NCI-H1092 (cell line): ENCODE measurements at places on chromosomes 12 and 14.
A peak's percentile ranks its signal among the peaks of the same experiment; 100 is the strongest.

- no peak for DNase-seq
Observed at GRCh38 chr12:113109360-113109759, 26.2 kb downstream of the RASAL1 start.

GRCh38 chr14:95703805-95704204 lies 10.1 kb downstream of the TCL1A start:
- no peak for DNase-seq

- DNase-seq, result no peak
Observed at GRCh38 chr12:39499296-39499695, 56.4 kb upstream of the KIF21A start.

DNA sequence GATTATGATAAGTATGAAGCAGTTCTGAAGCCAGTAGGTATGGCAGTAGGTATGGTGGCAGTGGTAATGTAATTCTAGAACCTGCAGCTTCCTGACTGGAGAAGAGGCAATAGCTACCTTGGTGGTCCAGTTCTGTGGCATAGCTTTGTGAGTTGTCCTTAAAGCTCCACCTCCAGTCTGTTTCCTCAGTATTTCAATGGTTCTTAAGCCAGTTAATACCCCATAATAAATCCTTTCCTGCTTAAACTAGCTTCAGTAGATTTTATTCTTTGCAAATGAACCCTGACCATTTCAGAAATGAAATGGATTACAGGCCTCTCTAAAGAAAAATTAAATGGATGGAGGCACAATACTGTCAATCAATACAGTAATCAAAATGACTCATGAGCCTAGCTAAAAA lies 117.8 kb upstream of the KRAS start:
- DNase-seq, result no peak

DNA sequence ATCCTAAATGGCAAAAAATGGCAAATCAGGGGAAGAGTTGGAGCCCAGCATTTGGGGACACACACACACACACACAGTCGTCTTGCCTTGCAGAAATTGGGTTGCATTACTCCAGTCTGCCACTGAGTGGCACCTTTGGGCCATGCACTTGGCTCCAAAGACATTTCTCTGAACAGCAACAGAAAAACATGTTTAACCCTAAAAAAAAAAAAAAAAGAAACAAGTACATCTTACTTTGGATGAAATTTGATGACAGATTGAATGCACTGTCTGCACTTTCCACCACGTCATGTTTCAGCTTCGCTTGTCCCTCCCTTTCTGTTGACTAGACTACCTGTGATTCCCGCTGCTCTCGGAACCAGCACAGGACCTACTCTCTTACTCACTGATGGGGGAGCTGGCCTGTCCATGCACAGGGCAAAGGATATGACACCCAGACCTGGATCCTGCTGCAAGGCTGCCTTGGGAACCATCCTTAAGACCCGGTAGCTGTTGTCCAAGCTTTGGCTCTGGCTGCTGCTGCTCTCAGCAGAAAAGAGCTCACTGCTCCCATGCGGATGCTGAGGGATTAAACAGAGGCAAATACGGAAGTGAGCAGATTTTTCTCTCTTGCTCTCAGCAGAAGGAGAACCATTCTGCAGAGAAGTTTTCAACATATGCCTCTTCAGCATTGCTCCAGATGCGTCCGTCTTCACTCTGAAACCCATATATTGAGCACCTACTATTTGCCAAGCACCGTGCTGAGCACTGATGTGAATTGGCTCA lies 376.8 kb downstream of the DPF3 start:
- DNase-seq, result peak; percentile 56

DNA sequence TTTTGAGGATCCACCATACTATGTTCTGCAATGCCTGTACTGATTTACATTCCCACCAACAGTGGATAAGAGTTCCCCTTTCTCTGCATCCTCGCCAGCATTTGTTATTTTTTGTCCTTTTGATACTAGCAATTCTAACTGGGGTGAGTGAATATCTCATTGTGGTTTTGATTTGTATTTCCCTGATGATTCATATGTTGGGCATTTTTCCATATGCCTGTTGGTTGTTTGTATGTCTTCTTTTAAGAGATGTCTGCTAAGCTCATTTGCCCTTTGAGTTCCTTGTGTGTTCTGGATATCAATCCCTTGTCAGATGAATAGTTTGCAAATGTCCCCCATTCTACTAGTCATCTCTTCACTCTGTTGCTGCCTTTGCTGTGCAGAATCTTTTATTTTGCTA lies 49.0 kb upstream of the MSRB3 start:
- DNase-seq, result no peak

GRCh38 chr12:131049002-131049401 lies 95.3 kb downstream of the ADGRD1 start:
- DNase-seq, result no peak

DNA sequence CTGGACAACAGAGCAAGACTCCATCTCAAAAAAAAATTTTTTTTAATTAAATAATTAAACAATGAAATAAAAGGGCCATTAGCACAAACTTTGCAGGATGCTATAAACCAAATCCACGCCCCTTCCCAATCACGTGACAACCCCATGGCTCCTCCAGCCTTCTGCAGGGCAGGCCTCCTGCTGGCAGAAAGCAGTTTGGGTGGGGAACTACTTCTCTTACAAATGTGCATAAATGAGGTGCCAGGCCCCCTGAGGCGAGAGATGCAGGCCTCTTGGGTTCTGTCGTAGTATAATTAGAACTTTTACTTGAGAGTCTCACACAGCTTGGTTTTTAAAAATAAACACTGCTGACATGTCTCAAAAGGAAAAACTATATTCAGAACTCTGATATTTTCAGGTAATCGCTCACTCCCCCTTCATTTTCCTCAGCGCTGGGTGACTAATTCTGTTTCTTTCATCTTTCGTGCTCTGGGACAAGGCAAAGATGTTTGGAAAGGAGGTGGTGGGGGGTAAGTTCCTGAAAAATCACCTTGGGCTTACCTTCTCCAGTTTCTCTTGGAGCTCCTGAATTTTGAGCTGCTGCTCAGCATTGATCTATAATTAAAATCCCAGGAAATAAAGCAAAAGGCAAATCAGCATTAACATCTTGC lies 101.7 kb downstream of the CIT start:
- no peak for DNase-seq

- DNase-seq, result no peak
Observed at GRCh38 chr14:96130854-96131253, 73.8 kb upstream of the BDKRB2 start.
